ENCODE measurements at places on chromosomes 16 and 17.

GRCh38 chr16:84518804-84519341, 14.4 kb upstream of the MEAK7 start:
- no peak for DNase-seq

- no peak for DNase-seq
Observed at GRCh38 chr16:87721622-87722585, 43.9 kb downstream of the KLHDC4 start.

- DNase-seq = no peak
Observed at GRCh38 chr16:66719246-66719645, 22.7 kb upstream of the CMTM4 start.

DNA sequence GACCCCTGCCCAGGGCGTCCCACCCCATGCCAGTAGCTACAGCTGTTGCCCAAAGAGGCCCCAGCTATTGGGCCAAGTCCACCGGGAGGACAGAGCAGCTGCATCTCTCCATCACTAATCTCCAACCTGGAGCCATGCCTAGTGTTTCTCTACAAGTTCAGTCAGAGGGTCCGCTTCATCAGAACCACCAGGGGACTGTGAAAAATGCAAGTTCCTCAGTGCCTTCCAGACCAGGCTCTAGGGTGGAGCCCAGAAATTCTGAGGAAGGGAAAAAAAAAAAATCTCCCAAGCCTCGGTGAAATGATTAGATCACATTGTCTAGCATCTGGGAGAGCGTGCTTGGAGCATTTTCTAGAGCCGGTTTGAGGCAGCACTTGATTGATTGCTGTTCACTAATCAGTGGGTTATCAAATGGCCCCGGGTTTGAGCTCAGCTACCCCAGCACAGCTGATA, 22.4 kb upstream of the HERPUD1 start:
- DNase-seq = no peak

DNA sequence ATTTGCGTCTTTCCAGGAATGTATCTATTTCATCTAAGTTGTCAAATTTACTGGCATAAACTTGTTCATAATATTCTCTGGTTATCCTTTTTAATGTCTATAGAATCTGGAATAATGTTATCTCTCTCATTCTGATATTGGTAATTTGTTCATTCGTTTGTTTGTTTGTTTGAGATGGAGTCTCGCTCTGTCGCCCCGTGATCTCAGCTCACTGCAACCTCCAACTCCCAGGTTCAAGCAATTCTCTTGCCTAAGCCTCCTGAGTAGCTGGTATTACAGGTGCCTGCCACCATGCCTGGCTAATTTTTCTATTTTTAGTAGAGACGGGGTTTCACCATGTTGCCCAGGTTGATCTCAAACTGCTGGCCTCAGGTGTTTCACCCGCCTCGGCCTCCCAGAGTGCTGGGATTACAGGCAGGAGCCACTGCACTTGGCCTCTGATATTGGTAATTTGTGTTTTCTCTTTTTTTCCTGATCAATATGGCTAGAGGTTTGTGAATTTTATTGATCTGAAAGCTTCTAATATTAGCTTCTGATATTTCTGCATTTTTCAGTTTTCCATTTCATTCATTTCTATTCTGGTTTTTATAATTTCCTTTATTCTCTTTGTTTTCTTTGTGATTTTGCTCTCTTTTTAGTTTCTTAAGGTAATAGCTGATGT, 59.5 kb downstream of the RBBP6 start:
- DNase-seq = no peak

- no peak for DNase-seq
Observed at GRCh38 chr17:49230636-49231562, at the start of gene PHOSPHO1. TSS of gene PHOSPHO1 (minus strand) at chr17:49230787. CDS start at chr17:49226691, 4,096 bp downstream.

GRCh38 chr17:79942591-79943346, 92.9 kb downstream of the TBC1D16 start:
- no peak for DNase-seq

GRCh38 chr17:79033046-79033616, 9.2 kb downstream of the C1QTNF1 start:
- no peak for DNase-seq

DNA sequence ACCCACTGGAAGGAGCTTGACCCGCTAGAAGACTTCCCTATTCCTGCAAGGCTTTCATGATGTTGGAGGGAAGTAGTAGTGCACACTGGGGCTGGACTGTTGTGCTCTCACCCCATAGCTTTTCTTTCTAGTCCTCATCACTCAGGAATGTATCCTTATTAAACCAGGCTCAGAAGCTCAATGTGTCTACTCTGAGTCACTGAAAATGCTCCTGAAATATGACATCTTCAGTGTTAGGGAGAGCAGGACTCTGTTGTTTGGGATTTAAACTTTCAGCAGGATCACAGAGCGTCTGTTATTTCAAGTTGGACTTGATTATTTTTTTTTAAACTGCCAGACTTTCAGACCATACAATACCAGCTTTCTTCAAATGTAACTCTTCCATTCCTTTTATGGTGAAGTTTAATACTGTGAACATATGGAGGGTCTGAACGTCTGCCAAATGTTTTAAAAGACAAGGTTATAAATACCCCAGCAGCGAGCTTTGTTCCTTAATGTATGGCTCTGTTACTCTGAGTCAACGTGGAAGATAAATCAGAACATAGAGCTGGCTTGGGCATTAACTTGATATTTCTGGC, 257.5 kb downstream of the CDH11 start:
- DNase-seq = no peak

DNA sequence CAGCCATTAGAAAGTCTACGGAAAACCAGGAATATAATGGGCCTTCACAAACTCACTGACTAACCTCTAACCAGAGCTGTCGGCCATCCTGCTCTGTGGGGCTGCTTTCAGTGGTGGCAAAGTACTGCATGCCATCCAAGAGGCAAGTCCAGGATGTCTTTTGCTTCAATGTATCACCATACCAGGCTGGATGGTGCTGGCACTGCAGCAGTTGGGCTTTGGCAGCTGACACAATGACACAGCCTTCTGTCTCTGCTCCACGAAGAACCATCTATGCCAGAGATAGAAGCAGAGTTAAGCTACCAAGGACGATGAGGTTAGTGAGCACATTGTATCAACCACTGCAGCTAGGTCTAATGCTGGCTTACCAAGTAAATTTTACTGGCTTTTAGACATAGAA, 9.7 kb upstream of the RSKR start:
- DNase-seq = no peak

Measured in NCI-H1417 treated with DMSO at 0.1 percent for 48 hours (cell line).